ENCODE measurements at places on chromosomes 12 and 14.

- no peak for DNase-seq
Measured at GRCh38 chr12:65384240-65384639, 105.8 kb downstream of the MSRB3 start.

- DNase-seq: no peak
Measured at GRCh38 chr14:95446470-95446869, 70.0 kb downstream of the SYNE3 start.

DNA sequence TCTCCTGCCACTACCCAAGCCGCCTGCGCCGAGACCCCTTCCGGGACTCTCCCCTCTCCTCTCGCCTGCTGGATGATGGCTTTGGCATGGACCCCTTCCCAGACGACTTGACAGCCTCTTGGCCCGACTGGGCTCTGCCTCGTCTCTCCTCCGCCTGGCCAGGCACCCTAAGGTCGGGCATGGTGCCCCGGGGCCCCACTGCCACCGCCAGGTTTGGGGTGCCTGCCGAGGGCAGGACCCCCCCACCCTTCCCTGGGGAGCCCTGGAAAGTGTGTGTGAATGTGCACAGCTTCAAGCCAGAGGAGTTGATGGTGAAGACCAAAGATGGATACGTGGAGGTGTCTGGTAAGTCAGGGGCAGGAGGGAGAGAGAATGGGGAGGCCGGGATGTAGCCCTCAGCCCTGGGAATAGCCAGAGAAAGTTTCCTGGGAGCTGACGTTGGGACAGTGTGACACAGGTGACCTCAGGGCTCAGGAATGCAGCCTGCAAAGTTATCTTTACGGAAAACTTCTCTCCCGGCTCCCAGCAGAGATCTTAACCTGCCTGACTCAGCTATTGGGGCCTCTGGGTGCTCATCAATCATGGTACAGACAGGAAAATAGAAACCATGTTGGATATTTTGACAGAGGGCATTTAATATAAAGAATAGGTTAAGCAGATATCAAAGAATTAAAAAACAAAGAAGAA, 747 bp downstream of the HSPB8 start:
- DNase-seq: peak; percentile 16

- peak; percentile 35 for DNase-seq
Measured at GRCh38 chr12:89707703-89708564, 704 bp downstream of the ATP2B1 start.

DNA sequence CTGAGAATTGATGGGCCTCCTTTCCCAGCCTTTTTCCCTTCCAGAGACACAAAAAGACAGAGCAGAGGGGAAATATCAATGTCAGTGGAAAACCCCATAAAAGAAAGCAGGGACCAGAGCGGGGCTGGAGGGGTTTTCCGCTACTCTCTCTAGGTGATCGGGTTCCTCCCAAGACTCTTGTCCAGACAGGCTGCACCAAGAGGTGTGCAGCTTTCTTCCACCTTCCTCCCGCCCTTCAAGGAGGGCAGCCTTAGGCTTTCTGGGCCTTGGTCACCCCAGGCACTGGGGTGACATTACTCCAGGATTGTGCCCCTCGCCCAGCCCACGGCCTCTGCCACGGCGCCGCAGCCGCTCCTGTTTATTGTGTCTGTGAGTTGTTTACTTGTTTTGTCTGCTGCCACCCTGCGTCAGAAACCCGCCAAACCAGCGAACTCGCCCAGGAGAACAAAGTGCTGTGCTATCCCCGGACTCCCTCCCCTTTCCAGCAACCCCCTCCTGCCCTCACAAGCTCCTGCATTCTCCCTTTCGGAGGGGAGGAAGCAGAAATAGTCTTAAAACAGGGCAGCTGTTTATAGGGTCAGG, 6.7 kb upstream of the HOXC6 start:
- DNase-seq: no peak

GRCh38 chr12:46457958-46458357, 85.4 kb upstream of the SLC38A2 start:
- no peak for DNase-seq

GRCh38 chr14:67221248-67221981, 19.8 kb upstream of the PALS1 start:
- DNase-seq: peak; percentile 79

DNA sequence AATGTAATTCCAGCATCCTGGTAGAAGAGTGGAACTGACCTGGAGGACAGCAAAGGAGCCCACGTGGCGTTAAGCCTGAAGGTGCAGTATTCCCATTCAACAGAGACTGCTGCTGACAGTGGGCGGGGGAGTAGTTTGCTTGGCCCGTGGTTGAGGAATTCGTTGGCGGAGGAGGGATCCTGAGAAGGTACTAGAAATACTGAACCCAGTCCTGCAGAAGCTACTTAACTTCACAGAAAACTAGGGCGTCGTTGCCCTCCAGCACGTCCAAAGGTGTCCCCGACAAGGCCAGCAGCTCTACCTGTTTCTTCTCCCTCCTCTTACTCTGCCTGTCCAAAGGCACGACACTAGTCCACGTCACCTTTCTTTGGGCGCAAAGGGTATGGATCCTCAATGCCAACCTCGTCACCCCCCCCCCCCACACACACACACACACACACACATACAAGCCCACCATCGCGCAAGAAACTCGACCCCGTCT, 303 bp downstream of the PUS7L start:
- peak; percentile 50 for DNase-seq

GRCh38 chr14:24296341-24297157, 3.0 kb downstream of the DHRS1 start:
- DNase-seq: peak; percentile 95

DNA sequence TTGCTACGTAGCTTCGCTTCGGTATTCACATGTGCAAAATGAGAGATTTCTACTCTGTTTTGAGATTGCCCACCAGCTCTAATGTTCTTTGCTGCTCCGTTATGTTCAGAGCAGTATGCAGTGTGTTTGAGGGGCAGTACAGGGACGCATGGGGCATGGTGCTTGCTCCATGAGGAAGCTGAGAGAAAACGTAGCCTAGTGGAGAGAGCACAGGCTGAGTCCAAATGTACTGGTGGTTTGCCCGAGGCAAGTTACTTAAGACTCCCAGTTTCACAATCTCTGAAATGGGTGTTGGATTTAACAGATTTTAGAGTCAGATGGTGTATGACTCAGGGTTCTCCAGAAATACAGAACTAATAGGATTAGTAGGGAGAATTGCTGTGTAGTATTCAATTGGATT, 310.5 kb downstream of the ETNK1 start:
- peak; percentile 68 for DNase-seq

DNA sequence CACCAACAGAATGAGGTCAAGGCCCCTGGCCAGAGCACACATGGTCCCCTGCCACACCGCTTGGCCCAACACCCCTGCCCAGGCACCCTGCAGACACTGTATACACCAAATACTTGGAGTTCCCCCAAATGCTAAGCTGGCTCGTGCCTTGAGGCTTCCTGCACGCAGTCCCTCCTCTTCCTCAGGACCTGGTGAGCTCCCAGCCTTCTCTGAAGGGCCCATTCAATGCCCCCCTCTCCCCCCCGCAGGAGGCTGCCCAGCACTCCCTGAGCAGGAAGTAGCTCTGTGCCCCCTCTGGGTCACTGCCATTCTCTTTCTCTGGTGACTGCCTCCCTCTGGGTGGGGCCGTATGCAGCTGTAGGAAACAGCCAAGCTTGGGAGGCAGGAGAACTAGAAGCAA, 75.3 kb downstream of the ITPK1 start:
- DNase-seq: no peak

DNA sequence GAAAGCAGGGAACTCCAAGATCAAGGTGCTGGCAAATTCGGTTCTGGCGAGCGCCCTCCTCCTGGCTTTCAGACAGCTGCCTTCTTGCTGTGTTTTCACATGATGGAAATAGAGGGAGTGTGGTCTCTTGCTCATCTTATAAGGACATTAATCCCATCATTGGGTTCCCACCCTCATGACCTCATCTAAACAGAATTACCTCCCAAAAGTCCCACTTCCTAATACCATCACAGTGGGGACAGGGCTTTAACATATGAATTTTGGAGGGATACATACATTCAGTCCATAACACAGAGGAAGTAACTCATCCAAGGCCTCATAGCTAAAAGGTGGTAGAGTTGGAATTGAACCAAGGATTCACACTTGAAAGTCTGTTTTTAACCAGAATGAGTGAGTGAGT, 28.6 kb downstream of the DYRK2 start:
- DNase-seq: no peak

- peak; percentile 83 for DNase-seq
Measured at GRCh38 chr12:103877934-103878510, 37.0 kb upstream of the NT5DC3 start.

DNA sequence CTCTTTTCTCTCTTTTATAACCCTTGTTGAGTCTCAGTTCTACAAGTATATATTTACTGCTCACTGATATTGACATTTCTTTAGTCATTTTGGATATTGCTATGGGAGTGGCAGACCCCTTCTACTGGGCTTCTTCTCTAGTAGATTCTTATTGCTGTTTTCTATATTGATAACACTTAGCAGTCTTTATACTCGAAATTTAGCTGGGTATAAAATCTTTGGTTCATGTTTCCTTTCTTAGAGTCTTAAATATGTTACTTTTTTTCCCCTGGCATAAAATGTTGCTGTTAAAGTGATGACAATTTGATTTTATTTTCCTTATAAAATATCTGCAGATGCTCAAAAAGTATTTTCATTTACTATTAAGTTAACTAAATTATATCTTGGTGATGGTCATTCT, 32.6 kb downstream of the VRK1 start:
- no peak for DNase-seq

Measured in choroid plexus epithelial cell (primary cell).